ENCODE measurements at places on chromosomes 7 and 10. TPM values are rescaled to one million over a fixed set of nuclear protein-coding genes. Genes with fewer than 3 reads are reported as not detected.

The PKD2L1 gene
- total RNA-seq, result not detected

The SLC29A4 gene
- 0.47 TPM for total RNA-seq

The CRPPA gene
- 0.17 TPM for total RNA-seq

The FXYD4 gene
- total RNA-seq, result not detected

The AGR2 gene
- total RNA-seq, result not detected

DNA sequence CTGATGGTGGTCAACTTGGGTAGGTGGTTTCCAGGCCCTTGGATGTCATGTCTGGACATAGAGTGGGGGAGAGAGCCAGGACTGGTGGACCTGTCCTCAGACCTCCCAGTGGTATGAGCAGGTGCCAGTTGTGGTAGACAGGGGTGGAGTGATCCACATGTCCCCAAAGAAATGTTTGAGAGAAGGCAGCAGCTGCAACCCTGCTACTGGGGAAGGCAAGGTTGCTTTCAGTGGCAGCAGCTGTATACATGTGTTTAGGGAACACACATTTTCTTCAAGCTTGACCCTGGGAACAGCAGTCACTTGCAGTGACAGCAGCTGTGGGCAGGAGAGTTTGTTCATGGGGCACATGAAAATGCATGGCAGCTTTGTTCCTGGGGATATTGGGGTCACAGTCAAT, 882.6 kb upstream of the C7orf33 start:
- no peaks in the 10 kb centered on the region for H3K36me3 ChIP-seq
- no peak overlapping the region for H3K27ac ChIP-seq
- no peak overlapping the region for H3K4me3 ChIP-seq

- no peak overlapping the region for H3K27ac ChIP-seq
- H3K4me3 ChIP-seq, result no peak overlapping the region
- H3K4me1 ChIP-seq, result no peaks in the 10 kb centered on the region
- no peak for DNase-seq
- no peaks in the 10 kb centered on the region for H3K27me3 ChIP-seq
- H3K36me3 ChIP-seq, result peaks cover 62% of the 10 kb centered on the region
Observed at GRCh38 chr10:101649525-101650085, 45.4 kb downstream of the FBXW4 start.

GRCh38 chr10:26269754-26270153, 53.2 kb downstream of the GAD2 start:
- DNase-seq, result no peak
- no peak overlapping the region for H3K27ac ChIP-seq
- H3K36me3 ChIP-seq, result no peaks in the 10 kb centered on the region

- no peak for DNase-seq
- no peak overlapping the region for H3K4me3 ChIP-seq
Observed at GRCh38 chr7:93873998-93874574, 16.5 kb downstream of the TFPI2 start.

- no peak for DNase-seq
- no peaks in the 10 kb centered on the region for H3K4me1 ChIP-seq
- no peak overlapping the region for H3K27ac ChIP-seq
- H3K27me3 ChIP-seq, result peaks cover 1% of the 10 kb centered on the region
- H3K36me3 ChIP-seq, result no peaks in the 10 kb centered on the region
Observed at GRCh38 chr7:134966691-134967090, 19.6 kb upstream of the AGBL3 start.

- H3K4me3 ChIP-seq, result no peak overlapping the region
- H3K27ac ChIP-seq, result no peak overlapping the region
- peak; percentile 43 for DNase-seq
- H3K27me3 ChIP-seq, result no peaks in the 10 kb centered on the region
- H3K4me1 ChIP-seq, result peaks cover 6% of the 10 kb centered on the region
- no peaks in the 10 kb centered on the region for H3K36me3 ChIP-seq
Observed at GRCh38 chr10:114073395-114074186, 29.9 kb downstream of the ADRB1 start.

DNA sequence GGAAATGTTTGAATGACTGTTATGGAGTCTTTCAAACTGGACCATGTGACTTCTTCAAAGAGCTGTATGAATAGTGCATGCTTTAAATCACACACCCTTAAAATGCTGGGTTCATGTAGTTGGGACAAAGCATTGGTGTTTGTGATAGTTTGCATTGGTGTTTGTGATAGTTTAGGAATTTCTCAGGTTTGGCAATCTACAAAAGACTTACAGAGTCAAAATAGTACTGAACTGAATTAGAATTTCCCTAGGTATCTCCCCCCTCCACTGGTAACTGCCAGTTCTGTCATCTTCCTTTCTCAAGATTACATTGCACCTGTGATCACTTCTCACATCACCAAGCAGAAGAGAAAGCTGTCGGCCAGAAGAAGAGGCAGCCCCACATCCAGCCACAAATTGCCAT, 261.1 kb downstream of the GATA3 start:
- H3K27me3 ChIP-seq, result no peaks in the 10 kb centered on the region

- DNase-seq, result no peak
- H3K4me1 ChIP-seq, result no peaks in the 10 kb centered on the region
- no peak overlapping the region for H3K27ac ChIP-seq
- H3K4me3 ChIP-seq, result no peak overlapping the region
- no peaks in the 10 kb centered on the region for H3K27me3 ChIP-seq
Observed at GRCh38 chr10:127694580-127695193, 42.3 kb upstream of the FOXI2 start.

GRCh38 chr10:84201682-84202081, 7.3 kb downstream of the CDHR1 start:
- H3K4me3 ChIP-seq, result no peak overlapping the region
- no peaks in the 10 kb centered on the region for H3K36me3 ChIP-seq
- no peaks in the 10 kb centered on the region for H3K27me3 ChIP-seq
- H3K27ac ChIP-seq, result no peak overlapping the region
- no peak for DNase-seq

DNA sequence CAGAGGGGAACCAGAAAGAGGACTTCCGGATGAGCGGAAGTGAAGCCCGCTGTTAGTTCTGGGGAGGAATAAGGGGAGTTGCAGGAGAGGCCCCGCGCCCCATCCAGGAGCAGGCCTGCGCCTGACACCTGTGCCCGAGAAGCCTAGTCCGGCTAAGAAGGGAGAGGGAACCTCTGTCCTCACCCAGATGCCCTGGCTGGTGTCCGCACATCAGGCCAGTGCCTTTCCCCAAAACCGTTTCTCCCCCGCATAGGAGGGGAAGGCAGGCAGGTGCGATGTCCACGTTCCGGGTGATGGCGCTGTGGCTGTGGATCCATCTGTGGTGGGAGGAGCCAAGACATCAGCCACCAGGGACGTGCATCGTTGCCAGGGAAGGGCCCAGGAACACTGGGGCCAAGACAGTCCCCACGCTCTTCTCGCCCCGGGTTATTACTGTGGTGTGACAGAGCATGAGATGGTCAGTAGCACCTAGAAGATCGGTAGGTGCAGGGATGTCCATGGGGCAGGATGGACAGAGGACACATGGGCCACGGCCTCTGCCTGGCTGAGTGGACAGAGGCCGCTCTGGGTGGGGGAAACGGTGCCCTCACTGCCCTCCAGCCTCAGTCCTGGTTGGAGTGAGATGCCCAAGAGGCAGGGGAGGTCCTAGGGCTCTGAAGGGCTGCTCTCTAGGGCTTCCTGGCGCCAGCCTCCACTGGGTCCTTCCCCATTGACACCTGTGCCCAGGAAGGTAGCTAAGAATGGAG, 262.7 kb downstream of the CELF2 start:
- no peak overlapping the region for H3K4me3 ChIP-seq
- no peaks in the 10 kb centered on the region for H3K4me1 ChIP-seq
- no peak overlapping the region for H3K27ac ChIP-seq
- H3K27me3 ChIP-seq, result no peaks in the 10 kb centered on the region

DNA sequence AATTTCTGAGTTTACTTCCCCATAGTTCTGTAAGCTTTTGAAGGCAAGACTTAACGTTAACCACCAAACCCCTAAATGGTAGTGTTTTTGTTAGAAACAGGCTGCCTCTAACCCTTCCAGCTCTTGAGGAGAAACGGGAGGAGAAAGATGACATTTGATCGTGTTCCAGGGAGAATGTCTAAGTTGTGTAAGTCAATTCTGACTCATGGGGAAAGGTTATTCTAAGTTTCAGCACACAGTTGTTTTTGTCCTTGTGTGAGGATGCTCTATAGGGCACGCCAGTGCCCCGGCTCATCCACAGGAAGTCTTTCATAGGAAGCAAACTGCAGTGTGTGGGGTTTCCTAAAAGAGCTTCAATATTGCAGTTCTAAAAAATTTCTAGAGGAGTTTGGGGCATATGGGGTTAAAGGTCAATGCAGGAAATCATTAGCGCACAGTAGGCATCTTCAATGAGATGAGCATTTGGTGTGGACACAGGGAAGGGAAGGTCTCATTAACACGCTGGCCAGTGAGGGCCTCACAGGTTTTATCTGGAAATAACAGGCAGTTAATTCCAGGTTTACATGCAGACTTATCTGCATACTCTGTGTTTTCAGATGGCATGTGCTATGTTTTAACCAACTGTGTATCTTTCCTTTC, 638.2 kb upstream of the IGFBP3 start:
- no peaks in the 10 kb centered on the region for H3K36me3 ChIP-seq
- H3K27me3 ChIP-seq, result no peaks in the 10 kb centered on the region
- H3K27ac ChIP-seq, result no peak overlapping the region
- no peaks in the 10 kb centered on the region for H3K4me1 ChIP-seq
- DNase-seq, result no peak
- H3K4me3 ChIP-seq, result no peak overlapping the region

- H3K4me1 ChIP-seq, result no peaks in the 10 kb centered on the region
- no peak overlapping the region for H3K4me3 ChIP-seq
- DNase-seq, result peak; percentile 56
Observed at GRCh38 chr10:29482591-29483431, 152.0 kb downstream of the SVIL start.

DNA sequence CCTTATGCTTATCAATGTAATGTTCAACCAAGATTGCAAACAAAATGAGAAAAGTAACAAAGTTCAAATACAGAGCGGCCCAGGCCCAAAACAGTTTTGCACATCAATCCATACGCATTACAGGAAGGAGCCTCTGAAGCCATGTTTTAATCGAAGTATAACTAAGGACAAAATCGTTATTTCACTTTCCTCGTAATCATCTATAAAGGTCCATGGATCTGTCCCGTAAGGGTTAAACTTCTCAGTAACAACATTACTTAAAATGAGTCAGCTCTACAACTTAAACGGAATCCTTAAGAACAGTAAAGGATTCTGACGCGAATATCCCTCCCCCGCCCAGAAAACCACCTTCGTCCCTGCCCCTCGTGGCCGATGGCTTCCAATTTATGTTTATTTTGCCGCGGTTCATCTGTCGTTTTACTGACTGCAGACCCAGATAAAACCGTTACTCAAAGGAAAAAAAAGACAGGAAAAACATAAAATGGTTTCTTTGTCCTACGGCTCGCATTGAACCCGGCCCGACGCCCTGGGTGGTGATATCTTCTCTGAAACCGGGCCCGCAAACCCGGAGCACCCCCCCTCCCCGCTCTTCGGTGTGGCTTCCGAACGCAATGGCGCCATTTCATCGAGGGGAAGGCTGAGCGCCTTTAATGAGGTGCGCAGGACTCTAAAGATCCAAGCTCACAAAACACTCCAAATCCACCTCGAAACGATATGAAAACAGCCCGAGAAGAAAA, 1.1 kb downstream of the HNRNPA2B1 start:
- peak overlapping the region; percentile 100 for H3K4me3 ChIP-seq
- peak overlapping the region; percentile 99 for H3K27ac ChIP-seq
- H3K27me3 ChIP-seq, result no peaks in the 10 kb centered on the region
- peaks cover 56% of the 10 kb centered on the region for H3K4me1 ChIP-seq
- peaks cover 38% of the 10 kb centered on the region for H3K36me3 ChIP-seq

DNA sequence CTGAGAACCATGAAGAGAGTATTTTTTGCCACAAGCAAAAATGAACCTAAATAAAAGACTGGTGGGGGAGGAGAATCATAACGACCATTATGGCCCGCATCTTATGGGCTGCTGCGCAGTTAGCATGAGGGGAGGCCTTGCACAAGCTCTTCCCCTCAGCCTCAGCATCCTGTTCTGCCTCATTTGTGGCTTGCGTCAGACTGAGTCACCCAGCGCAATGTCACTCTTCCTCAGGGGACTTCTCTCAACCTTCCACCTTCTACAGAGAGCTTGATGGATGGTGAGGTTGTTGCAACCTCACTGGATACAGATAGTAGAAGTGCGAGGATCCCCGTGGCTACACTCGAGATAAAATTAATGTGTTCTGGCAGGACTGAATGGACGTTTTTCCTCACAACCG, 16.8 kb upstream of the GPR15LG start:
- no peaks in the 10 kb centered on the region for H3K4me1 ChIP-seq
- H3K36me3 ChIP-seq, result peaks cover 30% of the 10 kb centered on the region
- H3K27ac ChIP-seq, result no peak overlapping the region
